ENCODE measurements at places on chromosomes 5 and 9. TPM values are rescaled to one million over a fixed set of nuclear protein-coding genes. Genes with fewer than 3 reads are reported as not detected.

The TXNDC8 gene
- not detected for polyA plus RNA-seq

The OTULINL gene
- polyA plus RNA-seq = 3.4 TPM

The FRMD3 gene
- polyA plus RNA-seq = 15.4 TPM

The PCDHGB3 gene
- polyA plus RNA-seq = 1.8 TPM

The NRG2 gene
- 1.7 TPM for polyA plus RNA-seq

The PNPLA7 gene
- polyA plus RNA-seq = 4.5 TPM

The KCNIP1 gene
- polyA plus RNA-seq = 1.3 TPM

The SPATA24 gene
- polyA plus RNA-seq = 14.9 TPM

The TMEM141 gene
- 35.7 TPM for polyA plus RNA-seq

The VCAN gene
- polyA plus RNA-seq = 211 TPM

The SECISBP2 gene
- polyA plus RNA-seq = 43.1 TPM

The SPAG8 gene
- polyA plus RNA-seq = 1.7 TPM

The PKN3 gene
- 8.6 TPM for polyA plus RNA-seq

The CDC20B gene
- polyA plus RNA-seq = 0.12 TPM

The GNPDA1 gene
- polyA plus RNA-seq = 19.1 TPM

The LRRC19 gene
- polyA plus RNA-seq = 0.13 TPM

The WDR36 gene
- polyA plus RNA-seq = 15.3 TPM

The FAM120A gene
- 63.3 TPM for polyA plus RNA-seq

Data from hindlimb muscle (tissue), 1 donor.